HuH-7 (cell line): ENCODE measurements at places on chromosomes 11 and 22.

- no peak for DNase-seq
Observed at GRCh38 chr22:18104566-18104965, 6.0 kb upstream of the TUBA8 start.

- no peak for DNase-seq
Observed at GRCh38 chr11:17224727-17225126, 16.9 kb upstream of the PIK3C2A start.

- DNase-seq, result no peak
Observed at GRCh38 chr11:121567995-121568394, 115.2 kb upstream of the SORL1-AS1 start.

GRCh38 chr11:59164028-59164427 is 7.9 kb upstream of the DTX4 start:
- DNase-seq, result no peak

GRCh38 chr11:118227865-118228785 is 3.3 kb upstream of the JAML start:
- no peak for DNase-seq

DNA sequence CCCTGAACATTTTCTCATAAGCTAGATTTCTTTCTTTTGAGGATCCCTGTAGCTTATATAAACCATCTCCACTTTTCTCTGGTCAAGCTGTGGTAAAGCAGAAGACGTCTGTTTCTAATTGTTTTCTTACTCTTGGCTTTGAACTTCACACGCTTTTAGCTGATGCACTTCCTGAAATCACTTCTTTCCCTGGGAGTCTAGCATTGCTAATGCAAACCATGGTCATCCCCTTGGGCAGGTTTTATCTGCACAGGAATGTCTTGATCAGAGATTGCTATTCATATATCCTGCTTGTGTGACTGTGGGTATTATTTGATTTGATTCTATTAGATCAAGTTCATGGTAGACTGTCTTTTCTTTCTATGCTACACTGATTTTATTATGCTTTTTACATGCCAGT is 199.2 kb upstream of the POU2AF2 start:
- DNase-seq, result no peak

DNA sequence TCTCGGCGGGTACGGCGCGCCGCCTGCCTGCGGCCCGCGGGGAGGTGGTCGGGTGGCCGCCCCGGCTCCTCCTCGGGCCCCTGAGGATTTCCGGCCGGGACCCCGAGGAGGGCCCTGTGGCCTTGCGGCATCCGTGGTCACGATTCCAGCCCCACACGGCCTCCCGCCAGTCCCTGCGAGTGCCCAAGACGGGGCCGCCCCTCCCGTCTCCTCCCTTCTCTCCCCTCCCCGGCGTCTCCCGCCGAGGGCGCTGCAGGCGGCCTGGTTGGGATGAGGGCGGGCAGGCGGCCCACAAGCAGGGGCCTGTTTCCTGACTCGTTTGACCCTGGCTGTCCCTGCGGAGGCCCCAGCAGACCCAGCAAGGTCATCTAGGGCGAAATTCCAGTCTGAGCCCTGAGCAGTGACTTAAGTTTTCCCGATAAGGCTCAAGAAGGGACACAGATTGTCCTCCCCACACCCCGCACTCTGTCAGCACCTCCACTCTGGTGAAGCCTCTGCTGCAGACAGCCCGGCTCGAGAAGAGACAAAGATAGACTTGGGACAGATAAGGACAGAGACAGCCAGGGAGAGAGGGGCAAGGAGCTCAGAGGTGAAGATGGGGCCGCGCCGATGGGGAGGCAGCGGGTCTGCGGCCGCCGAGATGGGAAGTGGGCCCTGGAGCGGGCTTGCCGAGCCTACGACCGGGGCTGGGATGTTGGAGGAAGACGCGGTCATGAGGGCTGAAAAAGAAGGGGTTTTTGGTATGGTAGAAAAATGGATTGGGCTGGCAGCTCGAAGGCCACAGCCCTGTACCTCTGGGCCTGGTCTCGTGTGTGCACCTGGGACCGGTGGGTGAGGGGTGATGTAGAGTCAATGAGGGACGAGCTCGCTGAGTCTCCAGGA is 95.0 kb downstream of the SWAP70 start:
- peak; percentile 81 for DNase-seq

- DNase-seq, result no peak
Observed at GRCh38 chr22:41367039-41367679, 14.6 kb upstream of the TEF start.

DNA sequence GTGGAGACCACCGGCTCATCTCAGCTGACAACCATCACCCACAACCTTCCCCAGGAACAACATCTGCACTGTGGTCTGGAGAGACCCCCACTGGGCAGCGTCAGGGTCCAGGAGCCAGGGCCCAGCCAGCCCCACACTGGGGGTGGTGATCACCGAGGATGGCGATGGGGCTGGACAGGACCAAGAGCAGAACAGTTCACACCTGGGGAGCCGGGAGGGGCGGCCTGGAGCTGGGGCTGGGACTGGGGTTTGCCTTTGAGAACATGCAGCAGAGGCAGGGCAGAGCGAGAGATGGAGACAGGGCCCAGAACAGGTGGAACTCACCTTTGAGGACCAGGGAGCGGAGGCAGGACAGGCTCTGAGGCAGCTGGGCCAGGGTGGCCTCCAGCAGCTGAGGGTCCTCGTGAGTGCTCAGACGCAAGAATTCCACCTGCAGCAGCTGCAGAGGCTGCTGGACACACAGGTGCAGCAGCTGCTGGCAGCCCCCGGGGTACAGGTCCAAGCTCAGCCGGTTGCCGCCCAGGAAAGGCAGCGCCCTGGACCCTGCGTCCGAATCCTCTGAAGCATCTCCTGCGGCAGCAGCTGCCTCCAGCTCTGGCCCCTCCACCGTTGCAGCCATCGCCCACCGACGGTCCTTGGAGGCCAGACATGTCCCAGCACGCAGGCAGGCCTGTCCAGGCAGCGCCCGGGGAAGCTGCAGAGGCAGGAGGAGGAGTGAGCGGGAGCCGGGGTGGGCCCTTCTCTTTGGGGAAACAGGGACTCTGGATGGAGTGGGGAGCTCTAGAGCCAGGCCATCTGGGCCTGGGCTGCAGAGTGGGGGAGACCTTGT is 1.0 kb downstream of the PIDD1 start:
- no peak for DNase-seq

DNA sequence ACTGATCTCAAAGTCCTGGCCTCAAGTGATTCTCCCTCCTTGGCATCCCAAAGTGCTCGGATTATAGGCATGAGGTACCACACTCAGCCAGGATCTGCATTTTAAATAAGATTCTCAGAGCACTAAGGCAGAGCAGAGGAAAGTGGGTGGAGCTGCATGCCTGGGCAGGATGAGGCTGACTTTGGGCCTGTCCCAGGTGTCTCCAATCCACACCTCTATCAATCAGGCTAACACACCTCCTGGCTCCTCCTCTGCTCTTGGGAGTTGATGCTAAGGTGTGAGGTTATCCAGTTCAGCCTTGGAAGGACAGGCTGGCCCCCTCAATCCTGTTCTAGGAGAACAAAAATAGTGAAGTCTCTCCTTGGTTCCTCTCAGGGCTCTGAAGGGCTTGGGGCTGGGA is 30.2 kb upstream of the P2RY2 start:
- no peak for DNase-seq

DNA sequence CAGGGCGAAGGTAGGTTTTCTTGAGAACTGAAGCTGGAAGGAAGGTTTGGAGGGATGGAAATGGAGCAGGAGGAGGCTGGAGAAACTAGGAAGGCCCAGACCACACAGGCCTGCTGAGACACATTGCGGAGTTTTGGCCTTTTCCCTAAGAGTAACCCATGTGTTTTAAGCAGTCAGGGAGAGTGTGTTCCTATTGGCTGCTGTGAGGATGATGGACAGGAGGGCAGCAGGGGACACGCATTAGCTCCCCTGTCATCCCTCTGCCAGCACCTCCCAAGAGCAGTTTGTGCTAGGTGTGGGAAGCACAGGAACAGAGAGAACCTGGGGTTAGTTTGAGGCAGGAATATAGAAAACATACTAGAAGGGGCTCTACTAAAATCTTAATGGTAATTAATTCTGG is 842.1 kb downstream of the TBC1D22A start:
- no peak for DNase-seq

GRCh38 chr22:49807780-49808708 is 19.6 kb downstream of the BRD1 start:
- DNase-seq, result no peak

GRCh38 chr22:50688448-50688847 is 15.8 kb downstream of the SHANK3 start:
- no peak for DNase-seq

DNA sequence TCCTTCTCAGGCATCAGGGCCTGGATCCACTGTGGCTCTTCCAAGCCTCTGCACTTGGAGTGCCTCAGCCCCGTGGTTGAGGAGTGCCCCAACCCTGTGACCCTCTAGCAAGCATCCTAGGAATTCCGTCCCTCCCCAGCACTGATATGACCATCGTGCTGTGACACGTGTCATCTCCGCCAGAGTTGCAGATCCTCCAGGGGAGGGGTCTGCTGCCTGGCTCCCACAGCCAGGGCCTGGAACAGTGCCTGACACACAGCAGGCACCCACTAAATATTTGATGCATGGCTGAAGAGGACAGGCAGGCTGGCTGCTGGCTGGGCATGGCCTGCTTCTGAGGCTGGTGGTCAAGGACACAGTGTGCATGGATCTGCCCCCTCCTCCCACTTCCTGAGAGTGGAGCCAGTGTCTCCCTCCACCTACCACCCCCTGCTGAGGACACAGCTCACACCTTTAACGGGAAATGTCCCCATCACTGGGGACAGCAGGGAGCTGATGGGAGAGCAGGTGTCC is 1.7 kb upstream of the CD81 start:
- DNase-seq, result peak; percentile 47

DNA sequence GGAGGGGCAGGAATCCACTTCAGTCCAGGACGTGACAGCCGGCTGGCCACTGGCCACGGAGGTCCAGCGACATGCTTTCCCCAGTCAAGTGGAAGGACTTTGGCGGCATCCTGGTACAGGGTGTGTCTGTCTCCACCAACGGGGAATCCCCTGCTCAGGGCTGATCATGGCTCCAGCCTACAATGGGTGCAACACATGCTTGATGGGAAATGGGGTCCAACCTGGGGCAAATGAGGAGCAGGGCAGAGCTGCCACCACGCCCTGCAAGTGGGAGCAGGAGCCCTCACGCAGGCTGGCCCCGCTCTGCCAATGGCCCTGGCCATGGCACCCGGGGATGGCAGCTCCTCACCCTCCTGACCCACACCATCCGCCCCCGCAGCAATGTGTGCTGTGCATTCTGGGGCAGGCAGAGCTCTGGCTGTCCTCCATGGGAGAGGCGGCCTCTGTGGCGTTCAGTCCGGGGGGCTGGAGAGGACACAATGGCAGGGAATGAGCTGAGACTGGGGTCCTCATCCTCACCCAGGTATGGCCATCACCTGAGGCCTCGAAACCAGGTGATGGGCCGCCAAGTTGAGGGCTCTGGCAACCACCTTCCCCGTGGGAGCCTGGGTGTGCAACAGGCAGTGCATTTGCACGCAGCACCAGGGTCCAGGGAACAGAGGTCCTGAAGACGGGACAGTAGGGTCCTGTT is 5.8 kb upstream of the SEPTIN5 start:
- no peak for DNase-seq

GRCh38 chr11:25876456-25876965 is 455.4 kb upstream of the ANO3 start:
- DNase-seq, result no peak

DNA sequence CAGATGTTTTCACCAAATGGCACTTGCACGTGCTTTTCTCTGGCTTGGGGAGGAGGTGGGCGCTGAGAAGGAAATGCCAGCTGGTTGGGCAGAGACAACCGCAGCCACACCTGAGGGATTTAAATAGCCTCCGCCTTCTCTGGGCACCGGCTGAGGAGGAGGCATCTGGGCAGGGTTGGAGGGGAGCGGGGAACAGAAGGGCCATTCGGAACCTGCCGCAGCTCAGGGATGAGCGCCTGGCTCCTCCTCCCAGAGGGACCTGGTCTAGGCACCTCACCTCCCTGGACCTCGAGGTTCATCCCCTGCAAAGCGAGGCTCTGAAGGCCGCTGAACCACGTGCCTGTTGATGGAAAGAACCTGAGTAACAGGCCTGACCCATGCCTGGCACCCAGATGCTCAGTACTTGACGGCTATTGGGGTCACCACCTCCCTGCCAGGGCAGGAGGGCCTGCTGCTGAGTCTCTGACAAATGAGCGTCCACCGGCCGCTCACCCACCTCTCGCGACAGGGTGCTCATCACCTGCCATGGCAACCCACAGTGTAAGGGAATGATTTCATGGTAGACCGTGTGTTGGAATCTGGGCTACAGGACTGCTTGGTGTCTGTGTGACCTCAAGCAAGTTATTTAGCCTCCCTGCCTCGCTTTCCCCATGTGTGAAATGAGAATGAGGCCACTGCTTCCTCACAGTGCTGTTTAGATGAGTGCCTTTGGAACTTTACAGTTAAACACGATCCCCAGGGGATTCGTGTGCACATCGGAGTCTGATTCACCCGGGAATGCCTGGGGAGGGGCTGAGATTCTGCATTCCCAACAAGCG is 2.0 kb upstream of the KDELR3 start:
- no peak for DNase-seq

GRCh38 chr11:132026746-132027145 is 656.3 kb downstream of the NTM start:
- DNase-seq, result no peak

DNA sequence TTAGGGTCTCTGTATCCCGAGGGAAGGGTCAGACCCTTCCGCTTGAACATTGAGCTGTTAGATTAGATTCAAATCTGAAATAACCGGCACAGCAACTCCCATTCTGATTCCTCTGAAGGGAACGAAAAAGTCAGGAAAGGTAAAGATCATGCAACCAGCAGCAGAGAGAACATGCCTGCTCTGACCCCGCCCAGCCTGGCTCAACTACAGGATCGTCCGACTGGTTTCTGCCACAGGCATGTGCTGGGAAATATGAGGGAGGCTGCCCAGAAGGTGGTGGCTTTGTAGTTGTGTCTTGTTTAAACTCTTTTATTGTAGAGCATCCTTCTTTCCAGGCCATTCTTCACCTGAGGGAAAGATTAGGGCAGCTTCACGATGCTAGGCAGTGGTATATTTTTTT is 5.0 kb upstream of the MTNR1B start:
- no peak for DNase-seq

- DNase-seq, result no peak
Observed at GRCh38 chr22:42360348-42360747, 71.9 kb downstream of the NFAM1 start.

DNA sequence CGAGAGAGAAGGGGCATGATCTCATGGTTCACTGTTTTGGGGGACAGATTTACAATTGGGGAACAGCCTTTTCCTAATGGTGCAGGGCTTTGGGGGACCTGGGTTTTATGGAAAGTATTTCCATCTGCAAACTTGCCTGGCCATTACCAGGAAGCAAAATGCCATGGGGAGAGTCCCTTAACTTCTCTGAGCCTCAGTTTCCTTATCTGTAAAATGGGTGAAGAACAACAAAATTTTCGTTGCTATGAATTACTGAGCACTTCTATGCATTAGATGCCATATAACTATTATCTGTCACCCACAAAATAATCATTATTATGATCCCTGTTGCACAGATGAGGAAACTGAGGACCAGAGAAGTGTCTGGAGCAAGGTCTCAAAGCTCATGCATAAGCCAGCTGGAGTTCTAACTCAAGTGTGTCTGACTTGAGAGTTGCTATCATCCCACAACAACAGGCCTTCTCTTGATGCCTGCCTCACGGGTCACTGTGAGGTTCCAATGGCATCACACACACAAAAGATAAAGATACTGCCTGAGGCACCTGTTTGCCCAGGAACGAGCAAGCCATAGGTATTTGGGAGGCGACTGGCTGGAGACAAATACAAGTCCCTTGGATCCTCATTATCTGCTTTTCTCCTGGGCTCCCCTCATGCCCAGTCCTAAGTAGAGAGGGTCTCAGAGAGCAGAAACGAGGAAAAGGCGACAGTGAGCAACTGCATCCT is 15.8 kb downstream of the TPST2 start:
- DNase-seq, result no peak

- DNase-seq, result no peak
Observed at GRCh38 chr11:126991596-126991995, 9.0 kb downstream of the KIRREL3 start.
